ENCODE measurements at places on chromosomes 16 and 17.

- DNase-seq, result no peak
These were observed 14.6 kb downstream of the AP1G1 start for GRCh38 chr16:71794018-71794417.

DNA sequence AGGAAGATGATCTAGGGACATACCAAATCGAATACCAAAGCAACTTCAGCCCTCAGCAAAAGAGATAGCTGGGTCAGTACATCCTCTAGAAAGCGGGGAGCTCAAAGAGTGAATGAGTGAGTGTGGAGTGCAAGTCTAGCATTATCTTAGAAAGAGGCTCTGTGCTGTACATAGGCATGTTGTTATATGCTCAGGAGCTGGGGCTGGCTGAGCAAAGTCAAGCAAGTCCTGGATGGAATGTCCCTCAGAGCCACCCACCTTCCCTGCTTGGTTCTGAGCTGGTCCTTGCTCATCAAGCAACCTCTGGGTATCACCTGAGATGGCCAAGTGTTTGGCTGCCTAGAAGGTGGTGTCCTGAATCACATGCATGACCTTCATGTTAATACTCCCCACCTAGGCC lies 4.9 kb upstream of the KLHL11 start:
- no peak for DNase-seq

- DNase-seq, result no peak
These were observed 14.2 kb downstream of the SPHK1 start for GRCh38 chr17:76398523-76399174.

DNA sequence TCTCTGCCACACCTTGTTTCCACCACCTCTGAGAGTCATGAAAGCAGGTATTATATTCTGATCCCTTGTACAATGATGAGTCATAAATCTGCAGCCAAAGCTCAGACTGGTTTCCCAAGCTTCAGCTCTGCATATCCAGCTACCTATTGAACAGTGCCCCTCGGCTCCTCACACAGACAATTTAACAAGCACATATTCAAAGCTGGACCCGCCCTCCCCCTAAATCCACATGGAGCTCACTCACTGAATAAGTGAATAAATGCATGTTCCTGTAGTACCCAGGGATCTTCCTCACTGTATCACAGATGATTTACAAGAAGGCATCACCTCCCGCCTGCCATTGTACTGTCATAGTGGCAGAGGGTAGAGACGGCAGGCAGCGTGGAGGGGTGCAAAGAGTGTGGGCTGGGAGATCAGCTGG lies 516.4 kb downstream of the GRIN2A start:
- no peak for DNase-seq

- peak; percentile 26 for DNase-seq
These were observed 817 bp downstream of the NDUFAF8 start for GRCh38 chr17:81239714-81240555.

DNA sequence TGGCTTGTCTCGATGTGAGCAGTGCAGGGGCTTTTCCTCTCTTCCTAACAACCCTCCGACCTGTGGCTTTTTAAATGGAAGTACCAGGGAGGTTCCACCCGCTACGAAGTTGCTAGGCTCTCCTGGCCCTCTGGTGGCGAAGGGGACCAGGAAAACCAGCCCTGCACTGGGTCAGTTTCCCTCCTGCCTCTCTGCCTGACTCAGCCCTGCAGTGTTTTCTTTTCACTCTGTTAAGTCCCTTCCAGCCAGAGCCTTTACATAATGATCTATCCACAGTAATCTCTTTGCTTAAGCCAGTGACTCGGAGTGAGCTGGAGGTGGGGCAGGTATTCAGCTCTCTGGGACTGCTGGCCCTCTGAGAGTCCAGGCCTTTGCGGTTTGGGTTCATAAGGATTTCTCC lies 331.3 kb upstream of the EEF2KMT start:
- DNase-seq, result no peak

All from central memory CD4-positive, alpha-beta T cell (primary cell).